ENCODE measurements at places on chromosomes 3 and 15.
A peak's percentile ranks its signal among the peaks of the same experiment; 100 is the strongest.

- no peak for DNase-seq
Measured at GRCh38 chr3:29144807-29145206, 136.1 kb upstream of the RBMS3 start.

DNA sequence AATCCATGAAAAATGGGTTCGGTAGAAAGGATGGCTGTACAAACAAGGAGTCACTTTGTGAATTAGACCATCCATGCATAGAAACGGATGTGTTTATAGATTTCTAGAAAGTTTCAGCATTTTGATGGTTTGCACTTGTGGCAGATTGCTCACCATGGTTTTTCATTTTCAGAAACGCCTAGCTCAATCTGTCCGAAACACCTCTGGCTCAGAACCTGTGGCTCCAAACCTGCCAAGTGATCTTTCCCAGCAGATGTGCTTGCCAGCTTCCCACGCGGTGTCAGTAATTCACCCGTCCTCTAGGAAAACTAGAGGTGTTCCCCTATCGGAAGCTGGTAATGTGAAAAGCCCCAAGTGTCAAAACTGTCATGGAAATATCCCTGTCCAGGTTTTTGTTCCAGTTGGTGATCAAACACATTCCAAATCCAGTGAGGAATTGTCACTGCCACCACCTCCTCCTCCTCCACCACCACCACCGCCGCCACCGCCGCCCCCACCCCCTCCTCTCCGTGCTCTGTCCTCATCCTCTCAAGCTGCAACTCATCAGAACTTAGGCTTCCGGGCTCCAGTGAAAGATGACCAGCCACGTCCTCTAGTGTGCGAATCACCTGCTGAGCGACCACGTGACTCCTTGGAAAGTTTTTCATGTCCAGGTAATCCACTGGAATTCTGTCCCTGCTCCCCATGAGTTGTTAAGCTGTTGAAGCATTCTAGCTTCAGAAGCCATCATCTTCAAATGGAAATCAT is 21.2 kb downstream of the WHAMM start:
- no peak for DNase-seq

- no peak for DNase-seq
Measured at GRCh38 chr3:47323431-47324277, 40.9 kb downstream of the KLHL18 start.

DNA sequence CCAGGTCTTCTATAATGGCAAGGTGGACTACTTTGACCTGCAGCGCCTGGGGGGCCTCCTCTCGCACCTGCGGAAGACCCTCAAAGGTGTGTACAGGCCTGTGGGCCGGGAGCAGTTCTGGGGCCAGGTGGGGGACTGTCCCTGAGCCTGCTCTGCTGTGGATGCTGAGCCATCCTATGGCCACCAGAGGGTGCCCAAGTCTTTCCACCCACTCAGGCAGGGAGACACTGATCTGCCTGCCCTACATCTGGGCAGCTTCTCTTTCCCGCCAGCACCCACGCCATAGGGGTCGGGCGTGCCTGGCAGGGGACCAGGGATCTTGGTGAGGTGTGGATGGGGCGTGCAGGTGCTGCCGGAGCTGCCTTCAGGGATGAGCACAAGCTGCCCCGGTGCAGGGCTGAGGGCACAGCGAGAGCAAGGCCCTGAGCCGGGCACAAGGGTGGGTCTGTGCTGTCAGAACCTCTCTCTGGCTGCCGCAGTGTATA is 14.1 kb downstream of the RNF123 start:
- DNase-seq: peak; percentile 40

DNA sequence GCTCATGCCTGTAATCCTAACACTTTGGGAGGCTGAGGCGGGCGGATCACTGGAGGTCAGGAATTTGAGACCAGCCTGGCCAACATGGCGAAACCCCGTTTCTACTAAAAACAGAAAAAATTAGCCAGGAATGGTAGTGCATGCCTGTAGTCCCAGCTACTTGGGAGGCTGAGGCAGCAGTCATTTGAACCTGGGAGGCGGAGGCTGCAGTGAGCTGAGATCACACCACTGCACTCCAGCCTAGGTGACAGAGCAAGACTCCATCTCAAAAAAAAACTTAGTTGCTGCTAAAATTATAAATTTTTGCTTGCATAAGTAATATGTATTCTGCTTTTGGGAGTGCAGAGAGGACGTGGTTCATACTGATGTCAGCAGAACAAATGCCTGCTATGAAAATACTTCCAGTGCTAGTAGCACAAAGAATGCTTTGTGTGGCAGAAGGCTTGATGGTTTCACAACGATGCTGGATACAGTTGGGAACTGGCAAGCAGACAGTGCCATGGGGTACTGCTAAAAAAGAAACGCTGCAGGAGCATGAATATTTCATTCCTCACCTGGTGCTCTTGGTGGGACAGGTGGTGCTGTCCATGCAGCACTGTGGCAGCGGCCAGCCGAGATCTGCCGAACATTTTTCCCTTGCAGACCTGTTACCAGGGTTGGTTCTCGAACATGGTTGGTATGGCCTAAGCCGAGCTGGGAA is 31.1 kb downstream of the FBXL22 start:
- no peak for DNase-seq

DNA sequence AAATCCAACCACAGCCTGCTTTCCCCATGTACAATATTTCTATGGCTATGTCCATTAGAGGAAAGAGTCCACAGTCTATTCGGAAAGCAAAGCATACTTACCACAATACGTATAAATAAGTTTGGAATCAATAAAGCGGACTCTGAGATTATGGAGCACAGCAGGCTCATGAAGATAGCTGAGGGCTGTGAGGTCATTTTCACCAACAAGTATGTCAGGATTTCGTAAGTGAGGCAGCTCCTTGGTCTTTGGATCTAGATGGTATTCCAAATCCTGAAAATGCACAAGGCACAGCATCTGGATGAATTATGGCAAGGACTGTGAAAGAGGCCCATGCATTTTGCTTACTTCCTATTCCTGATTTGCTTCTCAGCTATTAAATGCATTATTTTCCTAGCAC is 100.4 kb downstream of the MYO5A start:
- DNase-seq: no peak

DNA sequence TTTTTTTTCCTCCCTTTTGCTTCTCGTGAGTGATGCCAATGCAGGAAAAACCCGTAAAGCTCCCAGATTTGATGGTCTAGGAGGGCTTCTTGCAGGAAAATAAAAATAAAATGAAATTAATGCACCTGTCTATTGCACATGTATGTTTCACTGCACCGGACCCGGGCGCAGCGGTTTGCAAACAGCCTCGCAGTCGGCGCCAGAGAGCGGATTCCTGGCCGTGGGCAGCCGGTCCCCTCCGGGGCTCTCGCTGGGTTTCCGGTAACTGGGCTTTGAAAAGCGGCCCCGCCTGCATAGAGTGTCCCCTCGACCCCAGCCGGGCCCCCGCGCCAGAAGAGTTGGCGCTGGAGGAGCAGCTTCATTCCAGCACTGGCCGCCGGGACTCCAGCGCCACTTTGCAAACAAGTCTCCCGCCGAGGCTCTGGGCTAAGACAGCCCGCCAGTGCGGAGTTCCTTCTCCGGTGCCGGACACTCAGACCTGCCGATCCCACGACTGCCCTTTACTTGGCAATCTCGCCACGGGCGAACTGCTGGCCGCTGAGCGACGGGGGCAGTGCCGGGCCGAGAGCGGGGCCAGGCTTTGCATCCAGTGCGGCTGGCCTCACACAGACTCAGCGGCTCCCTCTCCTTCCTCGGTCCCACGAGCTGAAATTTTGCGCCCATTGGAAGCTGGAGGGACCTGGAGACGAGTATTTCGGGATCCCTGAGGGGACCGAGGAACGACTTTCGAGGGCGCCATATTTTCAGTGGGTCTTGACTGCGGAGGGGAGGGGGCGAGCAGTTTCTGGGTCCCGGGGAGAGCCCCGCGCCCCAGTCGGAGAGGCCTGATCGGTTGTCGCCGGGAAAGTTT is 225.9 kb upstream of the C2CD4B start:
- DNase-seq: peak; percentile 40

- no peak for DNase-seq
Measured at GRCh38 chr3:107384428-107384827, 7.2 kb downstream of the CCDC54 start.

Measured in LoVo (cell line).